ENCODE measurements at places on chromosomes 6 and 20. TPM values are rescaled to one million over a fixed set of nuclear protein-coding genes. Genes with fewer than 3 reads are reported as not detected.

GRCh38 chr6:101513181-101513580 lies 119.7 kb downstream of the GRIK2 start:
- DNase-seq: no peak

GRCh38 chr6:116507324-116507723 lies 4.1 kb upstream of the CALHM5 start:
- DNase-seq: no peak

DNA sequence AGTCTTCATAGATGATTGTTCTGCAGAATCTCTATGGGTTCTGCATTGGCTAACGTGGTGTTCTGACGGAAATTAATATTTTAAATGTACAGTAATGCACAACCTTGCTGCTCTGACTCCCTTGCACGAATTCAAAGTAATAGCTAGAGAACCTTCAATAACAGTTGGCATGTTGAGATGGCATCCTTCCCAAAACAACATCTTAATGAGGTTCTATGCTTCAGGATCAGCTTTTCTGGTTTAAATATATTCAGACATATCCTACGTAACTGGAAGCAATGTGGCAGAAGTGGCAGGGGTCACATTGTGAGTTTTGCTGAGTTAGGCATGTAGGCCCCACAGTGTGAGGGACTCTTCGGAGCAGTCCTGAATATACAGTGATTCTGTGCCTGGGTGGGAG lies 25.7 kb downstream of the DSE start:
- no peak for DNase-seq

MCHR2 gene
- not detected for total RNA-seq
